ENCODE measurements at places on chromosomes 6 and 20.

DNA sequence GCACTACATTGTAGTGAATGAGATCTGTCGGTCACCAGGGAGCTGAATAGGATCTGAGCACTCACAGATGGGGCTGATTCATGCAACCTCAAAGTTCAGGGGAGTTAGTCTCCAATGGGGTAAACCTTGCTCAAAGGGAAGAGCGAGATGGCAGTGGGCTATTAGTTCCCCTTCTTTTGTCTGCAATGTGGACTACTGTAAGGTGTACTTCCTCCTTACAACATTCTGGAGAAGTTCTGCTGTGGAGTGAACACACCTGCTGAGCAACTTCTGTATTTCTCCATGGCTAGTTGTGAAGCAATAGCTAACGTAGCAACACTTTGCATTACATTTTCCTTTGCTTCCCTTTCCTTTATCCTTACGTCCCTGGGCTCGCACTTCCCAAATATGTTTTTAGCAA is 134.3 kb upstream of the B3GAT2 start:
- no peak for DNase-seq

- DNase-seq, result no peak
These were observed 696.7 kb downstream of the DHX35 start for GRCh38 chr20:39658662-39659409.

GRCh38 chr6:63269470-63269869 is 50.3 kb downstream of the LGSN start:
- no peak for DNase-seq

GRCh38 chr6:52691718-52692117 is 20.8 kb downstream of the TMEM14A start:
- no peak for DNase-seq

- DNase-seq, result no peak
These were observed 1138.9 kb upstream of the ADGRB3 start for GRCh38 chr6:67496191-67496590.

DNA sequence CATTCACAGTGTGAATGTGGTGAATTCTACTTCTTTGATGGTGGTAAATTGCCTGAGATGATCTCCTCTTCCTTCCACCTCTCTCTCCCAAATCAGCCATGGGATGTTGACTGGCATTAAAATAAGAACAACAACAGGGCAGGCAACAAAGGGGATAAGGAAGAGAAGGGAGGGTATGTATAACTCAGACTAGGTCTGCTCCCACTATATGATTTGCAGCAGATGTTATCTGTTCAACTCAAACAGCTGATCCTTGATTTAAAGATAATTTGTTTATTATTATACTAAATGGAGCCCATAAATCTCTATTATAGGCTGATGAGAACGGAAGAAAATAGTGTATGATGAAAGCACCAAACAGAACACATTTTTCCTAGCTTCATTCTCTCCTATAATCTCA is 262.0 kb downstream of the BTBD3 start:
- DNase-seq, result no peak

- no peak for DNase-seq
These were observed 174.0 kb downstream of the THBS2 start for GRCh38 chr6:169079650-169080049.

DNA sequence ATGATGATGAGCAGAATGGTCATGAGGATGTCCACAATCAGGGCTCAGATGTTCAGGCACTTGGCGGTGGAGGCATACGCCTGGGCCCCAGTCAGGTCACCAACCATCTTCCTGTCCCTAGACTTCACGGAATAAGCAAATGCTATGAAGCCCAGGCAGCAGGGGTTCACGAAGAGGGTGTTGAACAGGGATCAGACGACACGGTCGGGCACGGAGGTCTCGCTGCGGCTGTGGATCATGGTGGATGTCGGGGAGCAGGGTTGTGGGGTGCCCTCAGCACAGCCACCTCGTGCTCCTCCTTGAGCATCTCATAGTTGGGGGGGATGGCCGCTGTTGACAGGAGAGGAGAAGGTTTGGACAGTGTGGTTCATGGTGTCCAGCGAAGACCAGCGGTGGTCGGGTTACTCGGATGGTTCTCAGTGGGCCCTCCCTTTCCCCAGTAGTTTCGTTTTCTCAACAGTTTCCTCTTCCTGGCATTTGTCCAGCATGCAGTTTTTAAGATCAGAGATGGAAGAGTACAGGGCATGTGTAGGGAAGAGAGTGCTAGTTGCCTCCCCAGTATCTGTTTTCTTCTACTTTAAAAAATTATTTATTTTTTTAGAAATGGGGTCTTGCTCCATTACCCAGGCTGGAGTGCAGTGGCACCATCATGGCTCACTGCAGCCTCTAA is 20.3 kb upstream of the SPDEF start:
- no peak for DNase-seq

DNA sequence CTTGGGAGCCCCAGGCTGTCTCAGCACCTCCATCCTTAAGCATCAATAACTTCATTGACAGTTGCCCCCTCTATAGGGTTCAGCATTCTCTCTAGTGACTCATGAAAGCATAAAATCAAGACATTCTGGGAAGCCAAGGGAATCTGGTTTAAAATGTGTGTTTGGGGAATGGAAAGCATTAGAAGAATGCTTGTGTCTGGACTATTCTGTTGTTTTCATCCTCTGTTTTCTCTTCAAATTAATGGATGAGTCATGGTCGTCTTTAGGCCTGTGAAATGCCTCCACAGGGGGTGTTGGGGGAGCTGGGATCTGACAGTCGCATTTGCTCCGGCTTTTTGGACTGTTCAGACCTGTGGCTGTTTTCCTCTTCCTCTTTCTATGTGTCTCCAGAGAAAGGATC is 279.7 kb downstream of the CDC5L start:
- no peak for DNase-seq

DNA sequence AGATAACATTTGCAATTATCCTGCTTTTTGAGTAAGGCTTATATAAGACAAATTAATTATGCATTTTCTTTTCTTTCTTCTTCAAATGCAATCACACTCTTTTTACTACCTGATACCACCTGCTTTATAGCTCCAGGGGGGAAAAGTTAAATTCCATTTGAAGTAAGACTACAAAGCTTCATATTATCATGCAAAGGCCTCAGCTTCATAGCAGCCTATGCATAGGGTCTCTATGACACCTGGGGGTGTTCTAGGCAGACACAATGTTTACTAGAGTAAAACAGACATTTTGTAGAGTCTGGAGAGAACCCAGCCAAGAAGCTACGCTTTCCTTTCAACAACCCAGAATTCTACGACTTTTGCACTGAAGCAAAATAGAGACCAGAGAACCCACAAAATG is 148.0 kb downstream of the MCHR2 start:
- DNase-seq, result no peak

DNA sequence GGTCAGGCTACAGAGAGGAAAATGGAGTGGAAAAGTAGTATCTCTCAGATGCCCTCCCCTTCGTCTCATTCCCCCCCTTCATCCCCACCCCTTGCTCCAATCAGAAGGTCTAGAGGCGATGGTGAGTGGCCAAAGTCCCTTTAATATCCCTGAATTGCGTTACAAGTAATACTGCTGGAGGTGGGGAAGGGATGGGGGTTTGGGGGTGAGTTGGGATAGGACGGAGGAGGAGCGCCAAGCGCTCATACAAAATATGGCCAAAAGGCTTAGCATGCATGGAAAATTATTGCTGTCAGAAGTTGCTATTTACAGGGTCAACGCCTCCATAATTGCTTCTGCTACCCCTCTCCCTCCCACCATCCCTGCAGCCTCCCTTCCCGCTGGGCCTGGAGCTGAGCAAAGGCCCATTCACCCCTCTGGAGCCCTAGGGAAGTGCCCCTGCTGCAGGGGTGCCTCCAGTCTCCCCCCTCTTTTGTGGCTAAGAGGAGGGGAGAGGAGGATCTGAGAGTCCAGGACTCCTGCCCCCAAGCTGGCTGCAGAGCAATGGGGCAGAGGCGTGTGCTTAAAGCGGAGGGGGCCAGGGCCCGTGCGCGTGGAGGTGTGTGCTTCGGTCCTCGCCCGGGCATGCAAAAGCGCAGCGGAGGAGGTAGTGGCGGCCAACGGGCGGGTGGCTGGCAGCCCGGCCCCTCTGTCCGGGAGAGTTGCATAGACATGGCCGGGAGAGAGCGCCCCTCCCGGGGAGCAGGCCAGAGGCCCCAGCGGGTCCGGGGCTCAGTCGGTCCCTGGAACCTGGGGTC is 8.7 kb upstream of the SRXN1 start:
- DNase-seq, result no peak

GRCh38 chr6:87794922-87795885 is 93.2 kb upstream of the AKIRIN2 start:
- DNase-seq, result no peak

DNA sequence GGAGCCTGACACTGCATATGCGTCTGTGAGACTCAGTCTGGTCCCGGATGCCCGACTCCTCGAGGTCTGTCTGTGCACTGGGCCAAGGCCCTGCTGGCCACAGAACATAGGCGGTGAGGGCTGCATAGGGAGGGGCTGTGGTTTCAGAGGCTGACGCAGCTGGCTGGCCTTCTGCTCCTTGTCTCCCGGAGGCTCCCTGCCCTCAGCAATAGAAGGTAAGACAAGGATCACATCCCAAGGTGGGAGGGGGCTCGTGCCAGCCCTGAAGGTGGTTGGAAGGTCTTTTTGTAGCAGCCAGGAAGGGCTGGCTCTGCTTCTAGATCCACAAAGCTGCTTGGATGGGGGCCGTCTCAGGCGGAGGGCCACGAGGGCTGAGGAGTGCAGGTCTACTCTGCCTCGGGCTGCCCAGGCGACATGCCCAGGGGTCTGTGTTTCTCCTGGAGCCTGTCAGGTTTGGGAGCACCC is 239.8 kb upstream of the SULF2 start:
- no peak for DNase-seq

DNA sequence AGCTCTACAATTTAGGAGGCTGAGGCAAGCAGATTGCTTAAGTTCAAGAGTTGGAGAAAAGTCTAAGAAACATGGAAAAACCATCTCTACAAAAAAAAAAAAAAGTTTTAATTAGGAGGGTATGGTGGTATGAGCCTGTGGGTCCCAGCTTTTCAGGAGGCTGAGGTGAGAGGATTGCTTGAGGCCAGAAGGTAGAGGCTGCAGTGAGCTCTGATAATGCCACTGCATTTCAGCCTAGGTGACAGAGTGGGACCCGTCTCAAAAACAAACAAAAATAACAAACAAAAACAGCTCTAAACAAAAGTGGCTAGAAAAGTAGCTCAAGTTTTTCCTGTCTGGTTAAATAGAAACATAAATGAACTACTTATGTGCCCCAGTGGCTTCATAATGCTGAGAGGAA is 2133.6 kb upstream of the DEFB115 start:
- DNase-seq, result no peak

GRCh38 chr20:10006447-10007090 is 28.2 kb upstream of the ANKEF1 start:
- no peak for DNase-seq

DNA sequence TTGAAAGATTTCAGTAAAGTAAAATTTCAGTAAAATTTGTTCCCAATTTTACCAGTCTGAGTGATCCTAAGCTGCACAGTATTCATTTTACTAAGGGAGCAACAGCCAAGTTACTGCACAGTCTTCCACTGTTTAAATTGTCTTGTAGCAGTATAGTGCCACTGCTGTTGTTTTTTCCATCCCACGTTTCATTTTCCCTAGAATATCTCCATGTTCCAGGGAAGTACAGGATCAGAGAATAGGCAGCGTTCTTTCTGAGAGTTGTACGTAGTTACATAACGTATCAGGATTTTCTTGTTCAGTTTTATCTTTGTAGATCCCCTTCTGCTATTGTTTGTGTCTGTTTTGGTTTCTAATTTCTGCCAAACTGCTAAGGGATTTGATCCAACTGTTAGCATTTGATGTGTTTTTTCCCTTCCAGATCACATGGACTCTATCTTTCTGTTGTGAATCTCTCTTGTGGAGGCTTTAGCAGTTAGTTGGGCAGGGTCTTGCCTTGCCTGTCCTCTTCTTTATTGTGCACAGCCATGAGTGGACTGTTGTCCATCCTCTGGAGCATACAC is 38.4 kb downstream of the BCKDHB start:
- DNase-seq, result no peak

- DNase-seq, result no peak
These were observed 18.6 kb downstream of the GMDS start for GRCh38 chr6:2226775-2227174.

- DNase-seq, result no peak
These were observed 60.1 kb upstream of the MLN start for GRCh38 chr6:33863723-33864440.

- DNase-seq, result no peak
These were observed 50.7 kb upstream of the PLCG1 start for GRCh38 chr20:41086402-41087324.

- DNase-seq, result no peak
These were observed 19.3 kb upstream of the SLC17A4 start for GRCh38 chr6:25735261-25735660.

DNA sequence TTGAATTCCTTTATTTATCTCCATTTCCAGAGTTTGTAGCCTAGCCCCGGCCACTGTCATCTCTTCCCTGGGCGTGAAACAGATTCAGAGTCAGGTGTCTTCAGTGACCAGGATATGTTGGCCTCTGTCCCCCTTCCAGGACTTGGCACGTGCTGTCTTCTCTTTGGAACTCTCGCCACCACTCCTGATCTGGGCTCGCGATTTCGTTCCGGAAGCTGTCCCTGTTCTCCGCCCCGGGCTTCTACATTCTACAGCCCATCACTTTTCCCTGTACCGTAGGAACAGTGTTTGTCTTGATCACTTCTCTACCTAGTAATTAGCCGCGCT is 739 bp downstream of the GSS start:
- DNase-seq, result peak; percentile 6

GRCh38 chr6:119109654-119110325 is 31.3 kb upstream of the FAM184A start:
- no peak for DNase-seq

- DNase-seq, result no peak
These were observed 1.6 kb upstream of the ZSCAN12 start for GRCh38 chr6:28401172-28401571.

GRCh38 chr6:29584821-29585220 is at the start of gene OR2H2:
Gene OR2H2 (plus strand): TSS chr6:29585121. CDS start chr6:29587945, 2,824 bp downstream.
- no peak for DNase-seq

DNA sequence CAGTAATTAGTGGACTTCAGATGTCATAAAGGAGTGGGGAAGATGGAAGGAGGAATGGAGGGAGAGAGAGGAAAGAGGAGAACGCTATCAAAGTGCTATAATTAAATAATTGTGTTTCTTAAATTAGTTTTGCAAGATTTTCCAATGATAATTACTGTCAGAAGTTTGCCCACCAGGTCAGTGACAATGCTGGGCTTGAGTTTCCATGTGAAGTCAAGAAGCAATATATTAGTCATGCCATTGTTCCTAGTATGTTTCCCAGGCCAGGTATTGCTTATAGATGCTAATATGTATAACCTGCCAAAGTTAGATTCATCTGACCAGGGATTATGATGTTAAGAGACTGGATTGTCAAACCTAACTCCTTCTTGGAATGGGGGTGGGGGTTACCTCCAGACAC is 131.9 kb downstream of the GJA10 start:
- no peak for DNase-seq

- DNase-seq, result peak; percentile 15
These were observed 35.7 kb upstream of the ZMYND8 start for GRCh38 chr20:47392015-47392720.

DNA sequence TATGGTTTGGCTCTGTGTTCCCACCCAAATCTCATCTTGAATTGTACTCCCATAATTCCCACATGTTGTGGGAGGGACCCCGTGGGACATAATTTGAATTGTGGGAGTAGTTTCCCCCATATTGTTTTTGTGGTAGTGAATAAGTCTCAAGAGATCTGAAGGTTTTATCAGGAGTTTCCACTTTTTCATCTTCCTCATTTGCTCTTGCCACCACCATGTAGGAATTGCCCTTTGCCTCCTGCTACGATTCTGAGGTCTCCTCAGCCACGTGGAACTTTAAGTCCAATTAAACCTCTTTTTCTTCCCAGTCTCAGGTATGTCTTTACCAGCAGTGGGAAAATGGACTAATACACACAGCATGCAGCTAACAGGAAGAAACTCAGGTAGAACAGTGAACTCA is 108.8 kb upstream of the BCLAF1 start:
- no peak for DNase-seq
